AG09319 (cell line): ENCODE measurements at places on chromosomes 13 and 19.

- peak; percentile 79 for DNase-seq
Observed at GRCh38 chr13:49641801-49642291, 13.5 kb downstream of the ARL11 start.

- no peak for DNase-seq
Observed at GRCh38 chr19:3250675-3251074, 26.2 kb downstream of the CELF5 start.

- DNase-seq: peak; percentile 38
Observed at GRCh38 chr13:98576963-98577835, at the start of gene STK24. Gene STK24, minus strand, starts transcription at chr13:98577107. Its CDS starts 321 bp downstream, at chr13:98576786.

DNA sequence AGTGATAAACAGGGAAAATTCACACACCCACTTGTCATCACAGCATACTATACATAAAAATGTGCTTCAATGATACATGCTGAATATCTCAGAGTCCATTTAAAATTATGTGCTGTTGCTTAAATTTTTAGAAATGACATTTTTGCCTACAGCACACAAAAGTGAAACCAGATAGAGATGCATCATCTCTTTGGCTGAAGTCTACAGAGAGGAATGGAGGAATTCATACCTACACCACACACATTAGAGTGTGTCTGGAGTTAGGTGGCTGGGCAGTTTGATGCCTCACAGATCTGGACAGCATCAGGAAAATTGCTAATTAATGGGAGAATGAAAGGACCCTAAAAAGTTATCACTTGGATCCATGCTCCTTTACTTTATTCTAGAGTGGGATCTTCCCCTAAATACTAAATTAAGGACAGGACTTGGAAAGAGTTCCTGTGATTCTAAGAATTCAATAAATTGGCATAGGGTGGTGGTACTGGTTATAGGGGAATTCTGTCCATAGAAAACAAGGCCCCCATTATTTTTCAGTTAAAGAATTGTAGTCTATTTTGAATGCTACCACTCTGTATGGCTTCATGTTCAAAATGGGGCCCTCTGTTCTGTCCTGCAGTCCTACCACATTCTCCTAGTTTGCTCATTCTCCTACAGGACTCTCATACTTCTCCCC, 41.3 kb downstream of the RCBTB2 start:
- no peak for DNase-seq

DNA sequence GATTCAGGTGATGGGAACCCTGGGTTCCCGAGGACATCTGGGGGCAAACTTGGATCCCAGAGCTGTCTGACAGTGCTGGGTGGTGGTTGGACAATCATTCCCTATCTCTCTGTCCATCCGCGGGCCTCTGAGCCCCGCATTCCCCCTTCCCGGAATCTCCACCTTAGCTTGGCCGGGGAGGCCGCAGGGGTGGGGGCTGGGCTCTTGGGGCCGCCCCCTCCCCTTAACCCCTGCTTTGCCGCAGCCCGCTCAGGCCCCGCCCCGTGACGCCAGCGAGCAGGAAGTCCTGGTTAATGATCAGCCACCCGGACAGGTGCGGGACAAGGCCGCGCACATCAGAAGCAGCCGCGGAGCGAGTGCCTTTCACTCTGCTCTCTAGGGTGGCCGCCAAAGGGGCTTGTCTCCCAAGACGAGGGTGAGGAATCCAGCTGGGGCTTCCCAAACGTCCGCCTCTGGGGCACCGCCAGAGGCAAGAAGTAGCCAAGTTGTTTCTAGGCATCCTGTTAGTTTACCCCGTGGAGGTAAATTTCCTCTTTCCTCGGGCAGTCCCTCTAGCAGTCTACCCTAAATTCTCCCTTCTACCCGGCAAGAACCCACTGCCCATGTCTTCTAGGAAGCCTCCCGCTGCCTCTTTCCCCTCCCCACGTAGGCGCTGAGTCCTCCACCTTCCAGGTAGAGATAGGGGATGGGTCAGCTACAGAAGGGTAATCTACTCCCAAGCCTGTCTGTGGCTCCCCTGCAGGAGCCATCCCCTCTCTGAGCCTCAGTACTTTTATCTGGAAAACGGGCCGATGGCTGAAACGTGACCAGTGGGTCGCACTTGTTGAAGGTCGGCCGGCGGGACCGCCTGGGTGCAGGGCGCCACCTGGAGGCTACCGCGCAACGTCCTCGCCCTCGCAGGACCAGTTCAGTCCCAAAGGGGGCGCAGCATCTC, 3.0 kb downstream of the IRF2BP1 start:
- peak; percentile 67 for DNase-seq

- no peak for DNase-seq
Observed at GRCh38 chr13:101146101-101146898, 270.0 kb downstream of the NALCN start.

DNA sequence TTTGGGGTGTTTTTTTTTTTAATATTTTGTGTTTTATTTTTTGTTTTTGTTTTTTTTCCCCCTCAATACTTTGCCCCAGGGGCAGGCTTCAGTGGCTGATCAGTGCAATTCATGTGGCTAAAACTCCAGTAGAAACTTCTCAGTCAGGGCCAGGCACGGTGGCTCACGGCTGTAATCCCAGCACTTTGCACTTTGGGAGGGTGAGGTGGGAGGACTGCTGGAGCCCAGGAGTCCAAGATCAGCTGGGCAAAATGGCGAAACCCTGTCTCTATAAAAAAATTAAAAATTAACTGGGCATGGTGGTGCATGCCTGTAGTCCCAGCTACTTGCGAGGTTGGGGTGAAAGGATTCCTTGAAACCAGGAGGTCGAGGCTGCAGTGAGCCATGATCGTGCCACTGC, 17.4 kb upstream of the ATP8A2 start:
- no peak for DNase-seq

DNA sequence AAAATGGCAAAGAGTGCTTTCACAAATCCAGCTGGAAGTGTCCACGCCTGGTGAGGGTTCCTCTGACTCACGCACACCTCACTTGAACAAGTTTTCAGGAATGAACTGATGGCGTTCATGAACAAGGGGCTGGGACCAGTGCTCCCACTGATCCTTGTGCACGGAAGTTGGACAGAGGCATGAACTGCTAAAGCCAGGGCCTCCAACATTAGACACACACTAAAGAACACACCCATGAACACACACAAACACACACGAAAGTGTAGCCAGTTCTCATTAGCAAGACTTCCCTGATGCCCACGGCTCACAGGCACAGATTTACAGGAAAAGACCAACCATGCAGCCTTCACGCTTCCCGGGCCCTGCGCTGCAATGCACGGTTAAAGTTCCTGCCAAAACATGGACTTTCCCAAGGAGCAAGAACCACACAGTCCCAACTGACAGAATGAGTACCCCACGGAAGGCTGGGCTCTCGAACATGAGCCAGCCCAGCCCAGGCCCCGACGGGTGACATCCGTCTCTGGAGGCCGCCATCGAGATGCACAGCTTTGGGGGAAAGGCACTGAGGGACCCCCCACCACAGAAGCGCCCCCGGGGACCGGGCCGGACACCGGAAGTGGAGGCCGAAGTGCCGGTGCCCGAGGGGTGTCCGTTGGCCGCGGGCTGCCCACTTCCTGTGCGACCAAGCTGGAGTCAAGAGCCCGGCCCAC, 808 bp downstream of the DNMT1 start:
- DNase-seq: no peak

DNA sequence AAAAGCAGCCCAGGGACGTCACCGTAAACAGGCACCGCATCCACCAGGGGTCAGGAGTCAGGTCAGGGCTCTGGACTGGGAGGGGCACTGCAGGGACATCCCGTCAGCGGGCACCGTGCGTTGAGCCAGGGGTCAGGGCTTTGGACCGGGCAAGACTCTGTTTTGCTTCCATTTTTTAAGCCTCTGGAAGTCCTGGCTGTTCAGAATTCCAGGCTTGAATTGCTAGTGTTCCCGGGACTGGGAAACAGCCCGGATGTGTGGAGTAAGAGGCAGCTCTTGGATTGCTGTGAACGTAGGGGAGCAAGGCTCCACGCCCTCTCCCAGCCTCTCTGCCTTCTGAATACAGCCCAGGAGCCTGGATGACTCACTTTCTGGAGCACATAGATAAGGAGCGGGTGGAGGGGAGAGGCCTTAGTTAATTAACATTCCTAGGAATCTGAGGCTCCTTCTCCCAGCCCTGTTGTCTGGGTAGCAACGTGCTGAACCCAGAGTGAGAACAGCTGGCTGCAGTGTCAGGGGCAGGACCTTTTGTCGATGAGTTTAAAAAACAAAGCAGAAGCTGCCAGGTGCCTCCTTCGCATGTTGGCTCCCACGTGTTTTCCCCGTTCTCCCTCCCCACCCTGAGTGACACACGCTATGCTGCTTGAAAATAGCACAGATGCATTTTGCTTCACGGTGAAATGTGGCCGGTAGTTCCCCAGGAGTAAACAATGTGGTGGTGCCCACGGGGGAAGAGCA, 21.9 kb downstream of the ATP11A start:
- peak; percentile 93 for DNase-seq

DNA sequence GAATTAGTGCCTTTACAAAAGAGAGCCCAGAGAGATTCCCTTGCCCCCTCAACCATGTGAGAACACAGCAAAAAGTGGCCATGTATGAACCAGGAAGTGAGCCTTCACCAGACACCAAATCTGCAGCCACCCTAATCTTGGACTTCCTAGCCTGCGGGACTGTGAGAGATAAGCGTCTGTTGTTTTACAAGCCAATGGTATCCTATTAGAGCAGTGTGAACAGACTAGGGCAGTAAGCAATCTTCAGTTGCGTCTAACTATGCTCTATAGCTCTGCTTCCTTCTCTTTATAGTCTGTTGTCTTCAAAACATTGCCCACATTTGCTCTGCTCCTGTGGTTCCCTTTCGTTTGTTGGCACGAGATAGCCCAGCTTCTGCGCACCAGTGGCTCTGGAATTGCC, 109.5 kb upstream of the FNDC3A start:
- DNase-seq: no peak

GRCh38 chr13:97058926-97059325, 64.7 kb upstream of the OXGR1 start:
- DNase-seq: no peak

- no peak for DNase-seq
Observed at GRCh38 chr19:35774274-35775045, 904 bp upstream of the ARHGAP33 start.

DNA sequence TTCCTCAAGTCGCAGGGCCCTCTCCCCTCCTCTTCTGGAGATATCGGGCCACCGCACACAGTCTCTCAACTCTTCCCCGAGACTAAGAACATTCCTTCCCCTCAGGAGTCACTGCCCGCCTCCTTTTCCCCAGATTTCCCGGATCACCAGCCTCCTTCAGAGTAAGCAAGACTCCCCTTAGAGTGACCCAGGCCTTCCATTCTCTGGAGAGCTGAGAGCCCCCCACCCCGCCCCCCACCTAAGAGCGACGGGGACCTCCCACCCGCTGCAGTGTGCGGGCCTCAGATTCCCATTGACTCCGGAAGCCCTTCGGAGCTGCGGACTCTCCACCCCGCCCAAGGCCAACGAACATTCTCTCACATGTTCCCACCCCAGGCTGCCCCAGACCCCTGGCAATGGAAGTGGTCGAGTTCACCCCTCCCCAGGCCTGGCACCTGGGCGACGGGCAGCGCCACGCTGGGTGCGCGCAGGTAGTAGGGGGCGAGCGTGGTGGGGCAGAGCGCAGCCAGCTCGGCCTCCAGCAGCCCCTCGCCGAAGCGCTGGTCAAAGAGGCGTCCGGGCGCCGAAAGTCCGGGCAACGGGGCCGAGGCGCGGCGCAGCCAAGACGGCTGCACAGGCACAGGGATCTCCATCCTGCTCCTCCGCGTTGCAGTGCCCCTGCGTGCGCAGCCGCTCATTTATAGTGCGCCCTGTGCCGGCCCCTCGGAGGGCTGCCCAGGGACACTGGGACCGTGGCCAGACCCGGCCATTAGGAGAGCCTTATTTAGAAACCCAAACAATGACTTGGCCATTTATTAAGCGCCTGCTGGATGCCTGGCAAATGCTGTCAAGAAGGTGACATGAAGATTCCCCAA, at the start of gene HSPB6:
HSPB6 (minus strand) TSS at position 653 of the 854 bp plus-strand sequence; CDS start at position 632, 21 bp downstream.
- no peak for DNase-seq

DNA sequence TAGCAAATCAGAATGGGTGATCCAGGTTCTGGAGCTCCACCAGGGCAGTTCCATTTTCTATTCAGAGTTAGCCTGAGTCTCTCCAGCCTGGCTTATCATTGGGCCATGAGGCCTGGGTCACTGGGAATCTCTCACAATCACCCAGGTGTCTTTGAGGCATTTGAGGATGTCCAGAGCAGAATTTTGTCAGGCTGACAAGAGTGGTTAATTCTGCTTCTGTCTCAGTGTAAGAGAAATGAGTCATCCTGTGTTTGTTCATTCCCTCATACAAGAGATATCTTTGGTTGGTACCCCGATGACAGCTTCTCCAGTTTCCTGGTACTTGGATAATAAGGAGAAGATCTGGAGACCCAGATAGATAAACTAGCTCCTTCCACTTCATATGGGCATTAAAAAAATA, 10.4 kb downstream of the ZNF93 start:
- no peak for DNase-seq

- no peak for DNase-seq
Observed at GRCh38 chr13:54945973-54946372, 1917.4 kb downstream of the OLFM4 start.

- no peak for DNase-seq
Observed at GRCh38 chr13:78215458-78216108, 297.0 kb upstream of the EDNRB start.

- DNase-seq: peak; percentile 39
Observed at GRCh38 chr13:32639502-32640105, 53.4 kb downstream of the PDS5B start.

DNA sequence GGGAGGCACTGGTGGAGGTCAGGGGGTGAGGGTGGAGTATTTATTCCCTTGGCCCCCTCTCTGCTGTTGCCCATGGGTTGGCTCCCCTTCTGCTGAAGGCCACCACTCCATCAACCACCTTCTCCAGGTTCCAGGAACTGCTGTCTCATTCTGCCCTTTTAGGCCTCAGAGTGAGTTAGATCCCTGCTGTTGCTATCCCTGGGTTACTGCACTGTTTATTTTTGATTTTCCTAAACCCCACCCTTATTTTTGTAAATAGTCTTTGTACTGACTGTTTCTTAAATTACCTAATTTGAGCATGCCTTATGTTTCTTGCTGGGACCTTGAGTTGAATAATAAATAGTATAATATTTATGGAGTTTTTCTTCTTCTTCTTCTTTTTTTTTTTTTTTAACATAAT, 132.8 kb downstream of the RGCC start:
- DNase-seq: no peak
